Thyroid gland (tissue), 4 donors: ENCODE measurements at places on chromosomes 1 and 21. TPM values are rescaled to one million over a fixed set of nuclear protein-coding genes. Genes with fewer than 3 reads are reported as not detected.
A peak's percentile ranks its signal among the peaks of the same experiment; 100 is the strongest.

The CCDC27 gene
- 0.13 TPM for total RNA-seq

The IL6R gene
- total RNA-seq, result 8.3 TPM

The DMRTA2 gene
- not detected for total RNA-seq

The S100A5 gene
- total RNA-seq, result 7.0 TPM

The CD34 gene
- total RNA-seq, result 38.8 TPM

The FAM72C gene
- total RNA-seq, result not detected

The RAB3B gene
- total RNA-seq, result not detected

DNA sequence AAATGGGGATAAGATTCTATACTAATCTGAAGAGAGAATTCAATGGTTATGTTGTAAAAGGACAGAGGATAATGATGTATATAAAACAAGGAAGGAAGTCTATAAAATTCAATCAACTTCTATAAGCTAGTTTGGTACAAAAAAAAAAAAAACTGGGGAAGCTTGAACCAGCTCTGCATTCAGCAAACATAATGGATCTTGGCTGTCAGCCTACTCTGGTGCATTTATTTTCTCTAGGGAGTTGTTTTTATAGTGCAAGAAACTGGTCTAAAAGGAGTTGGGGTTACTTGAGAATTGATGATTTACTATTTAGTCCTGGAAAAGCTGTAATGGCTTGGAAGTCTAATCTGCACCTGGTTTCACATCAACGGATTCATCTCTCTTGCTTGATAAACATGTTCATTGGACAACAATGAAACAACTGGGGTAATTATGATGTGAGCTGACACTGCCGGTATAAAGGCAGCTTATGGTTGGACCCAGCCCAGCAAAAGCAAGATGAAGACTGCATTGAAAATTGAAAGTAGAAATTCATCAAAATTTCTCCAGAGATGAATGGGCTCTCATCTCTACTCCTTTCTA is 199.4 kb upstream of the NRIP1 start:
- H3K36me3 ChIP-seq, result no peaks in the 10 kb centered on the region
- no peak overlapping the region for H3K4me3 ChIP-seq
- H3K27ac ChIP-seq, result no peak overlapping the region
- no peaks in the 10 kb centered on the region for H3K27me3 ChIP-seq

- no peaks in the 10 kb centered on the region for H3K4me1 ChIP-seq
- no peaks in the 10 kb centered on the region for H3K27me3 ChIP-seq
- no peak overlapping the region for H3K27ac ChIP-seq
- no peak for DNase-seq
Measured at GRCh38 chr1:203776636-203777035, 11.7 kb downstream of the LAX1 start.

DNA sequence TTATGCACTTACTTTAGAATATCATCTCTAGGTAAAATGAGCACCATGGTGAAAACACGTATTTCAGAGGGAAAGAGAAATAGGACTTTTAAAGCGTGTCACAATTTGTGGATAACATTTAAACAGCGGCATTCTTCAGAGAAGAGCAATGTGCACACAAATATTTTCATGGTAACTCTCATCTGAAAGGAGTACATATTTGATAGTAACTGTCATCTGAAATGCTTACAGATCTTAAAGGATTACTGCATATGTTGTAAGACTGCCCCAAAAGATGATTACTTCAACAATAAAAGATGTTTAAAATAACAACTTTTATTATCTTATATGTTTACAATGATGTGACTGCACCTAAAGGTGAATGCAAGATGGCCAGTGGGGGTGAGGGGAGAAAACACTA is 408.8 kb downstream of the PLA2G4A start:
- no peaks in the 10 kb centered on the region for H3K4me1 ChIP-seq
- H3K36me3 ChIP-seq, result no peaks in the 10 kb centered on the region
- H3K27me3 ChIP-seq, result no peaks in the 10 kb centered on the region

DNA sequence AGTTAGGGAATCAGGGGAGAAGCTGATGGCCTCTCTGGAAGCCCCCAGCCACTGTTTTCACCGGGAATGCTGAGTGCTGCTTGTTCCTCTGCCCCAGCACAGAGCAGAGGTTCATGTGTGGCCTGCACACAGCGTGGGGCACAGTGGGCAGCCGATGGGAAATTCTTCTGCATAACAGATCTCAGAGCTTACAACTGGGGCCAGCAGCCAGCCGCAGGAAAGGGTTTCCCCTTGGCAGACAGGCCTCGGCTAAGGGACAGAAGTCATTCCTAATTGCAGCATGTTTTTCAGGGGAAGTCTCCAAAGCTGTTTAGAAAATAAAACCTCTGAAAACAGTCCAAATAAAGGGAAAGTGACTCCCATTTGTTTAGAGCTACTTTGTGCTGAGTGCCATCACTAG is 22.6 kb downstream of the HMGB4 start:
- H3K27ac ChIP-seq, result no peak overlapping the region
- no peak overlapping the region for H3K4me3 ChIP-seq
- H3K4me1 ChIP-seq, result no peaks in the 10 kb centered on the region
- H3K36me3 ChIP-seq, result no peaks in the 10 kb centered on the region
- DNase-seq, result no peak

GRCh38 chr1:204498981-204499380 is 4.4 kb upstream of the PIK3C2B start:
- H3K4me1 ChIP-seq, result peaks cover 5% of the 10 kb centered on the region
- H3K27me3 ChIP-seq, result no peaks in the 10 kb centered on the region
- no peaks in the 10 kb centered on the region for H3K36me3 ChIP-seq
- DNase-seq, result no peak

DNA sequence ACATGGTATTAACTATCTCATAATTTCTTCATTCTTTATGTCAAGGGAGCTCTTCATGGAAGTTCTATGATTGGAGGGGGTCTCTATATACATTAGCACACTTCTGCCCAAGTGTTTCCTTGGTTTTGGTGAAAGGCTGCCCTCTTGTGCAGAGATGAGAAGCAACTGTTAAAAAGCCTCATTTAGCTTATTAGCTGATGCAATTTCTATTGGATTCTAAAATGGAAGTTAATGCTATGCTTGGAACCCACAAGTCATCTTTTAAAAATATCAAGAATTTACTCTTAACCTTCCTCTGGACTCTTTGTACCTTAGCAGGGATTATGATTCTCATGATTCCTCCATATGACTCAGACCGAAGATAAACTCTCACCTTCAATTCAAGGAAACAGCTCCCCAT is 328.9 kb downstream of the PTBP2 start:
- H3K36me3 ChIP-seq, result no peaks in the 10 kb centered on the region
- H3K4me3 ChIP-seq, result no peak overlapping the region
- no peak for DNase-seq
- H3K27ac ChIP-seq, result no peak overlapping the region
- H3K4me1 ChIP-seq, result no peaks in the 10 kb centered on the region

DNA sequence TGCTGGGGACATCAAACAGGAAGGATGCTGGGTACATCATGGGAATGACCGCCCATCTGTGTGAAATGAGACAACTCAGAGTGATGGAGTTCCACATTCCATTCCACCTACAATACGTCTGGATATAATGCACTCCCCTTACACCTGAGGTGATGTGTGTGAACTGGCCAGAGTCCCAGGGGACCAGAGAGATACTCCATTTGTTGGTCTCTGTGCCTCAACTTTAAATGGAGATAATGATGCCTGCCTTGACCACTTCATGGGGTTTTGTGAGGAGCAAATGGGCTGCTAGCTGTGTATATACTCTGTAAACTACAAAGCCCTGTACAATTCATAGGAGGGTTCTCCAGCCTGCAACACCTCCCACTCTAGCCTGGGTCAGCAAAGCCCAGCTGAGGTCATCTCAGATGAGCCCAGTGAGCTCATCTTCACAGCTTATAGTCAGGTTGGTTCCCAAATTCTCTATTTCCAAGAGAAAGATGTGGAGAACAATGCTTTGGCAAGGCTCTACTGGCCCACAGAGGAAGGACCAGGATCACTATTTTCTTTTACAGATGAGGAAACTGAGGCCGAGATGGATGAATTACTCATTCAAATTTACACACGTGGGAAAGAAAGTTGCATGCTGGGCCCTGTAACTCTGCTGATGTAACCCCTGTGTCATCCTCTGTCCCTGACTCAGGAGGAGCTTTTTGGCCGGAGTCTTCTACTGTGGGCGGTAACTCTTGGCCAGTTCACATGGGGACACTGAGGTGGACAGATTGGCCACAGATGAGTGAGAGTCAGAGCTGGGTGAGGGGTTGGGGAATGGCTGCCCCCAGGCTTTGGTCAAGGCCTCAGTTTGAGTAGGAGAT is 105.6 kb upstream of the GCLM start:
- H3K36me3 ChIP-seq, result no peaks in the 10 kb centered on the region
- H3K4me1 ChIP-seq, result no peaks in the 10 kb centered on the region
- no peaks in the 10 kb centered on the region for H3K27me3 ChIP-seq

- DNase-seq, result no peak
- H3K4me1 ChIP-seq, result no peaks in the 10 kb centered on the region
- no peak overlapping the region for H3K4me3 ChIP-seq
- no peaks in the 10 kb centered on the region for H3K36me3 ChIP-seq
- H3K27ac ChIP-seq, result no peak overlapping the region
Measured at GRCh38 chr1:109609881-109610280, 9.5 kb downstream of the GNAT2 start.

DNA sequence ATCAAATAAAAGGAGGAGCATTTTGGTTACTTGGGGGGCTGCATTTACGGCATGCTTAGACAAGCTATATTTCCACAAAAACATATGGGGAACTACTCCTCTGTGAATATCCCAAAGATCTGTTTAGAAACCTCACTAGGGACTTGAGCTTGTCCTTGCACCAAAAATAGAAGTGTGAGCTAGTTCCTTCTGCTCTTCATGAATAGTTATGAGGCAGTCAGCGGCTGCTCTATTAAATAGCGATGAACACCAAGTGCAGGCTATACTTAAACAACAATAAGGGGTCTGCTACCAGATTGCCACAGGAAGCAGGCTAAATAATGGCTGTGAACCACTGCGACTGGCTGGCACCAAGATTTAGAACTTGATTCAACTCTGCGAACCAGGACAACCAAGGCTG is 190.1 kb downstream of the PCP4 start:
- H3K27me3 ChIP-seq, result no peaks in the 10 kb centered on the region
- no peaks in the 10 kb centered on the region for H3K36me3 ChIP-seq
- DNase-seq, result no peak
- H3K4me3 ChIP-seq, result no peak overlapping the region

GRCh38 chr1:81607924-81608323 is 192.8 kb upstream of the ADGRL2 start:
- H3K36me3 ChIP-seq, result no peaks in the 10 kb centered on the region
- H3K4me1 ChIP-seq, result no peaks in the 10 kb centered on the region
- H3K27ac ChIP-seq, result no peak overlapping the region
- no peak overlapping the region for H3K4me3 ChIP-seq

GRCh38 chr1:91527266-91527765 is 26.7 kb downstream of the CDC7 start:
- no peaks in the 10 kb centered on the region for H3K27me3 ChIP-seq
- no peak overlapping the region for H3K4me3 ChIP-seq
- no peak for DNase-seq
- H3K36me3 ChIP-seq, result no peaks in the 10 kb centered on the region
- H3K27ac ChIP-seq, result no peak overlapping the region
- H3K4me1 ChIP-seq, result peaks cover 6% of the 10 kb centered on the region

- H3K27me3 ChIP-seq, result no peaks in the 10 kb centered on the region
- no peak overlapping the region for H3K4me3 ChIP-seq
- DNase-seq, result no peak
- H3K27ac ChIP-seq, result no peak overlapping the region
- no peaks in the 10 kb centered on the region for H3K4me1 ChIP-seq
Measured at GRCh38 chr21:29261555-29262540, 36.9 kb upstream of the BACH1 start.

- DNase-seq, result no peak
- peaks cover 18% of the 10 kb centered on the region for H3K4me1 ChIP-seq
- H3K4me3 ChIP-seq, result no peak overlapping the region
- peak overlapping the region; percentile 30 for H3K27ac ChIP-seq
Measured at GRCh38 chr1:200075938-200076546, 48.5 kb downstream of the NR5A2 start.

- no peaks in the 10 kb centered on the region for H3K4me1 ChIP-seq
- H3K4me3 ChIP-seq, result no peak overlapping the region
- no peak overlapping the region for H3K27ac ChIP-seq
- peak; percentile 60 for DNase-seq
- H3K27me3 ChIP-seq, result no peaks in the 10 kb centered on the region
- no peaks in the 10 kb centered on the region for H3K36me3 ChIP-seq
Measured at GRCh38 chr1:53681977-53682685, 56.8 kb downstream of the GLIS1 start.

DNA sequence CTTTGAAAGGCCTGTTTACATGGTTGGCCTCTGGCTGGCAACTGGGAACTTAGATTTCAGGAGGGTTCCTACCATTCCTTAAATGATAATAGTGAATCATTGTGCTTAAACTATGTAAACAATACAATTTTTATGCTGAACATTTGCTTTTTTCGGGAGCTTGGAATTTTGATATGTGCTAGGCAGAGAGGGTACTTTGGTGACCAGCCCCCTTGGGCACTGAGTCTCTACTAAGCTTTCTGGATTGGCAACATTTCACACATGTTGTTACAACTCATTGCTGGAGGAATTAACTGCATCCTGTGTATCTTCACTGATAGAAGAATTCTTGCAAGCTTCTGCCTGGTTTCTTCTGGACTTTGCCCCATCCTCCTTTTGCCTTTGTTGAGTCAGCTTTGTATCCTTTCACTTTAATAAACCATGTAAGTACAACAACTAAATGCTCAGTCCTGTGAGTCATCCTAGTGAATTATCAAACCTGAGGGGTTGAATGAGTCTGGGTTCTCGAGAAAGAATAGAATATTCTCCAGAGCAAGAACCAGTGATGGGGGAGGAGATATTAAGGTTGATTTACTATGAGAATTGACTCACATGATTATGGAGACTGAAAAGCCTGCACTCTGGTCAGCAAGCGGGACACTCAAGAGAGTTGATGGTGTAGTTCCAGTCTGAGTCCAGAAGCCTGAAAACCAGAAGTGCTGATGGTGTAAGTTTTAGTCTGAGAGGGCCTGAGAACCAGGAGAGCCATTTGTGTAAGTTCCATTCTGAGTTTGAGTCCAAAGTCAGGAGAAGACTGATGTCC is 3.1 kb upstream of the SLC16A4 start:
- DNase-seq, result no peak
- no peak overlapping the region for H3K27ac ChIP-seq
- H3K27me3 ChIP-seq, result no peaks in the 10 kb centered on the region
- H3K4me3 ChIP-seq, result no peak overlapping the region

DNA sequence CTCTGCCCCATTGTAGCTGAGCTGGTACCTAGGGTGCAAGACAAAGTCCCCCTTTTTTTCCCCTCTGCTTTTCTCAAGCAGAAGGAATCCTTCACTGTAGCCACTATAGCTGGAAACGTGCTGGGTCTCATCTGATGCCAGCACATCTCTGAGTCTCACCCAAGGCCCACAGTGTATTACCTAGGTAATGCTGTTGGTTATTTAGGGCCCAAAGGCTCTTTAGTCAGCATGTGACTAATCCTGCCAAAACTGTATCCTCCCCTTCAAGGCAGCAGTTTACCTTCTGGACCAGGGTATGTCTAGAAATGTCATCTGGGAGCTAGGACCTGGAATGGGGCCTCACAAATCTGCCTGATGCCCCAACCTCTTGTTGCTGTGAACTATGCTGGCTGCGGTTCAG is 423.4 kb downstream of the NUF2 start:
- H3K36me3 ChIP-seq, result no peaks in the 10 kb centered on the region
- no peaks in the 10 kb centered on the region for H3K27me3 ChIP-seq
- DNase-seq, result no peak
- H3K27ac ChIP-seq, result no peak overlapping the region
